ENCODE measurements at places on chromosomes 4 and X.
A peak's percentile ranks its signal among the peaks of the same experiment; 100 is the strongest.

DNA sequence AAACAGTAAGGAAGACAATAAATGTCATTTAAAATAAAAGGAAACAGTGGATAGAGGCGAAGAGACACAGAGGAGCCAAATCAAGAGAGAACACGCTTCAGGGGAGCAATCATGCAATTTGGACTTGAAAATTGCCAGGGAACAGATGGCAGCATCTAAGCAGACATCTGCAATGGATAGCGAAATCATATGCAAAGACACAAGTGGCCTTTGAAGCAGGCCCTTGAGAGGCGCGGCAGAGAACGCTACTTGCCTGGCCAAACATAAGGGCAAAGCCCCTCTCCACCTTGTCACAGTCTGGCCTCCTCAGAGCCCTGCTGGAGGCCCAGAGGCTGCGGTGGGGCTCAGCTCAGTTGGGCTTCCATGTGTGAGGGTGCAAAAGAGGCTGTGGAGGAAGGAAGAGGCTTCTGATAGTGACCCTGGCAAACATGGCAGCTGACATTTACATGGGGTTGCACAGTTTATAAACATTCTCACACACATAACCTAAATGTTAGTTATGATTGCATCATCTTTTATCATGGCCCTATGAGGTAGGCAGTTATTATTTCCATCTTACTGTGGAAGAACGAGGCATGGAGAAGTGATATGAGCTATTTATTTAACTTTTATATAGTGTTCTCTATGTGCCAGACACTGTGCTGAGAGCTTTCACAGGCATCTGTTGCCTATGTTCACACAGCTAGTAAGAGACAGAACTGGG lies 18.3 kb downstream of the ADGRG4 start:
- DNase-seq = no peak

- no peak for DNase-seq
These were observed 413.1 kb downstream of the GBA3 start for GRCh38 chr4:23105759-23106370.

- no peak for DNase-seq
These were observed 38.7 kb upstream of the GRID2 start for GRCh38 chr4:92265021-92265420.

DNA sequence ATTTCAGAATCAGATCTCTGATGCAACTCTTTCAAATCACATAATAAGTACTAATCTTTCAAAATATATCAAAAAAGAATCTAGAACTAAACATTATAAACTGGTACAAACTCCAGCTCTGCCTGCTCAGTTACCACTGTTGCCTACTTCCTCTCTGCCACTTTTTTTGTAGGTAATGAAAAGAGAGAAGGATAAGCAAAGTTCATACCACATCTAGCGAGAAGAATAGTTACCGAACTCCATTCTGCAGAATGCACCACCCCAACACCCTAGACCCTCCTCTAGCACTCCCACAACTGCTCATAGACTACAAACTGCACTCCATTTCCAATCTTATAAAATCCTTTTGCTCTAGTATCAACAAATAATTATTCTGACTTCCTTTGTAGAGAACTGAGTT lies 19.7 kb upstream of the LRBA start:
- DNase-seq = no peak

GRCh38 chrX:68292471-68292870 lies 140.8 kb downstream of the OPHN1 start:
- DNase-seq = no peak

- DNase-seq = no peak
These were observed 12.2 kb upstream of the HERC6 start for GRCh38 chr4:88366460-88366859.

DNA sequence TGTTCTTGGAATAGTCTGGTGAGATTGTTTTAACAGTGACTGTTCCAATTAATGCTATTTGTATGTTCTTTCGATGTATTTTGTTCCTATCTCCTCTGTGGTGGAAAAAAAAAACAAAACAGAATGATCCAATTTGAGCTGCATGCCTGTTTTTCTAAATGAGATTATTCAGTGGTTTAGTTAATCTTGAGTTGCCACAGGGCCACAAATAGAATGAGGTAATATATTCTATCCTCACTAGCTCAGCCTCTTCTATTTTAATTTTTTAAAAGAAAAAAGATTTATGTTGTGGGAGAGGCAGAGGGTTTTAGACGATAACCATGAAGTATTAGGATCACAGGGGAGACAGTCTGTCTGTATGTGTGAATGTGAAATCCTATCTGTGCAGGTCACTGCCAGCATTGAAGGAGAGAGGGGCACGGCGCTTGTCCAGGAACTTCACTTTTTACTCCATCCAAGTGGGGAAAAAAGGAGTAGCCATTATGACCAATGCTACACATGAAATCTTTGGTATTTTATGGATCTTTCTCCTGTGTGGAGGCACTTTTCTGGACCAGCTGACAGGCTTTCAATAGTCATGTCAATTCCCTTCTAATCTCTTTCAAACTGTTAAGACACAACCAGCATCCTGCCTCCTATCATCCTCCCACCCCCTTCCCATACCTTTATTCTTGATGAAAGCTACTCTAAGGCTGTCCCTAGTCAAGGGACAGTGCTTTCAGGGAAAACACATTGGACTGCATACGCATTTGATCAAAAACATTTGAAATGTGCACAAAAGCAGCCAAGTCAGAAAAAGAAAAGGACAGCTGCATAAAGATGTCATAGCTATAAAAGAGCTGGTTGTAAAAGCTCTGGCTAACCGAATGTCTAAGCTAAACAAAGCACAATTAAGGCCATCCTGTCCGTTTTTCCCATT lies 1063.8 kb upstream of the INTU start:
- DNase-seq = no peak

DNA sequence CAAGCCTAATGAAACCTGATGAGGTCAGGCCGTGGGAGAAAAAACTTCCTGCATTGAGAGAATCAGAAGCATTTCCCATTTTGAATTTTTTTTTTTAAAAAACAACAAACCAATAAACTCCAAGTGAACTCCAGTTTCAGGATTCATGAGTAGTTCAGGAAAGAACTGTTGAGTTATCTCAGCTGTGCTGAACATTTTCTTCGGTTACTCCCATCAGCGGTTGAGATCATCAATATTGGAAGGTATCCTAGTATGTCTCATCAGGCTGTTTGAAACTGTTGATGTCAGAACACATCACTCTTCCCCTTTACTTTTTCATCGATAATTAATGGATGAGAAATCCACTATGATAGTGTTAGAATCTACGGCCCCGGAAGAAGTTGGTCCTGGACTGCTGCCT lies 82.4 kb upstream of the ADGRG2 start:
- DNase-seq = no peak

GRCh38 chrX:132591719-132592275 lies 103.0 kb upstream of the MBNL3 start:
- DNase-seq = no peak

- no peak for DNase-seq
These were observed 255.6 kb downstream of the DHX15 start for GRCh38 chr4:24328711-24329110.

DNA sequence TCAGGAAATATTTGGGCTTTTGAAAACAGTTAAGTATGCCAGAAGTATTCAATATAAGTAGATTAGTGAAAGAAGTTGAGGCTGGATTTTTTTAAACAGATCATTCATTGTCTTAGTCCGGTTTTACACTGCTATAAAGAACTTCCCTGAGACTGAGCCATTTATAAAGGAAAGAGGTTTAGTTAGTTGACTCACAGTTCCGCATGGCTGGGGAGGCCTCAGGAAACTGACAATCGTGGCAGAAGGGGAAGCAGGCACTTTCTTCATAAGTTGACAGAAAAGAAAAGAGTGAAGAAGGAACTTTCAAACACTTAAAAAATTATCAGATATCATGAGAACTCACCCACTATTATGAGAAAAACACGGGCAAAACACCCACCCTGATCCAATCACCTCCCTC lies 31.1 kb upstream of the CYLC1 start:
- no peak for DNase-seq

- DNase-seq = no peak
These were observed 311.1 kb downstream of the INPP4B start for GRCh38 chr4:142535009-142535408.

DNA sequence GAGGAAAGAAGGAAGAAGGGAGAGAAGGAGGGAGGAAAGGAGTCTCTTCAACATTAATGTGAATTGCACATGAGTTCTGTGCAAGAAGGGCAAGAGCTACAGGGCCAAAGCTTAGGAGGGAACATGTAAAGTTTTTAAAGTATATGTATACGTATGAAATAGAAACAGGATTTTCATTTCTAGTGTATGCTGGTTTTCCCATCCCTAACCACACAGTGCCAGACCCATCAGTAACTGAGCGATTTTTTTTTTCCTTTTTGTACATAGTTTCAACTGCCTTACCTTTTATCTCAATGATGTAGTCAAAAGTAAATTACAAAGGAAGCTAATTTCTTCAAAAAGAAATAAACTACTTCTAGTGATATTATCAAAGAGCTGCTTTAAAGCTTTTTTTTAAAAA lies 157.6 kb downstream of the SH3KBP1 start:
- DNase-seq = no peak

GRCh38 chrX:75522565-75523431 lies at the start of gene ZDHHC15:
ZDHHC15 (minus strand) TSS chrX:75523037; CDS start chrX:75523024, 13 bp downstream.
- DNase-seq = peak; percentile 59

DNA sequence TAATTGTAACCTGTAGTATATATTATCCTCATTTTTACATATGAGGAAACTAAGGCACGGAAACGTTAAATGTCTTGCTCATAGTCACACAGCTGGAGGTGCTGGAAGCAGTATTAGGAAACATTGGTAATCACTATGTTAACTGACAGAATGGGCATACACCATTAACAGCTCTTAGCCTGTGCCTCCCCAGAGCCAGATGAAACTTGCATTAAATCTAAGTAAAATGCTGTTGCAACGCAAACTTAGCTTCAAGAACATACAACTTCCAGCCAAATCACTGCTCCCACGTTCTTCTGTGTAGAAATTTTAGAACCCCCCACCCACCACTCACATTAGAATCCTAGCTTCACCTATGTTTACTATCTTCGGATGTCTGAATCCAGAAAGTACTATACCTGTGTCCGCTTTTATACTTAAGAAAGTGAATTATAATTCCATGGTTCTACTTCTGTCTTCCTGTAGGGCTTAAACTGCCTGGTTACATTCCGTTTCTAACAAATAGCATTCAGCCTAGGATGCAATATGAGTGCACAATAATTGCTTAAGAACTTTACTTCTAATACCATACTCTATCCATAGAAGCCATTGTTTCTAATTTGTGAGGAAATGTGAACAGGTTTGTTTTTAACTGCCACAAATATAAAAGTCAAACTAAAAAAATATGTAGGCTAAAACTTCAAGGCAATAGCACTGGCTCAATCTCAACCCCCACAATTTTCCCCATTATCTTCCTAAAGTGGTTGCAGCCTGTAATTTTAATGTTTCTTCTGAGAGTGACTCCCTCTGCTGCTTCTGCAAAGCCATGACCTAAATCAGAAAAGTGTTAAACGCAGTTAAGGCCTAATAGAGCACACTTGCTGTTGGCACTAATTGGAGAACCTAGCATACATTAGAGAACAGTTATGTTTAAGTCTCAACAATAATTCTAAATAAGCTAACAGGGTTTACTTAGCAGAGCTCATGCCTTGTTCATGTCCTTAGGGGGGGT lies 4.4 kb downstream of the UNC5C start:
- no peak for DNase-seq

- DNase-seq = no peak
These were observed 548.7 kb downstream of the SPRY1 start for GRCh38 chr4:123945301-123945700.

- no peak for DNase-seq
These were observed 96.8 kb upstream of the FAT1 start for GRCh38 chr4:186820391-186820891.

DNA sequence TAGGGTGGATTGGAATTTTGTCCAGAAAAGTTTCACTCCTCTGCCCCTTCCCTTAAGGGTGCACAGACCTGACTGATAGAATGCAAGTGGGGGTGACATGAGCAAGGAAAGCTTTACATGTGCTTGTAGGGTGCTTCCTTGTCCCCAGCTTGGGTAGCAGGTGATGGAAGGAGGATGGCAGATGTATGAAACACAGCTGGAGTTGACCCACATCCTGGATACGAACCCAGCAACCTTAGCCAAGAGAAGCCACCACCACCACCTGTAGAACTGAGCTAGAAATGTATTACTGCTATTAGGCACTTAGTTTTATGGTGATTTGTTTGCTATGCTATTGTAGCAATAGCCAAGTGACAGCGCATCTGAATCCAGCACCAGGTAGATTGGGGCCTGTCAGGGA lies 227.4 kb downstream of the HS3ST1 start:
- DNase-seq = no peak

GRCh38 chrX:6129195-6129594 lies 99.5 kb downstream of the NLGN4X start:
- no peak for DNase-seq

DNA sequence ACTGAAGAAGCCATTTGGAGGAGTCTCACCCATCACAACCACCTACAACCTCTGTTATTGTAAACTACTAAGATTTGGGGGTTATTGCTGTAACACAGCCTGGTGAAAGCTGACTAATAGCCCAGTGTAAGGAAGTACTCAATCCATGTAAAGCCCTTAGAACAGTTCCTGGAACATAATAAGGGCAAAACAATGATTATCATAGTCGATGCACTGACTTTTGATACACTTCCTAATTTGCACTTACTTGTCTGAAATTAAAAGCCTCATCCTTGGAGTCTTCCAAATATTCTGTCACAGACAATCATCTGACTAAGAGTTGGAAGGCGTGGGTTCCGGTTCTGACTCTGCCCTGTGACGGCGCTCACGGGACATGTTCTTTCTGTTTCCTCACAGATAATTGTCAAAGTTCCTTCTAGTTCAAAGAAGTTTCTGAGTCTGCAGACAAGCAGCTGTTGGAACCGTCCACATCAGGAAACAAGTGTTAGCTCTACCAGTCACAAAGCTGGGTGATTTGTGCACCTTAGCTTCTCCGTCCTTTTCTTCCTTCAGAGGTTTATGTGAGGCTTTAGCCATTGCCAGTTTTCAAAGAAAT lies 33.4 kb upstream of the RASGEF1B start:
- peak; percentile 77 for DNase-seq

DNA sequence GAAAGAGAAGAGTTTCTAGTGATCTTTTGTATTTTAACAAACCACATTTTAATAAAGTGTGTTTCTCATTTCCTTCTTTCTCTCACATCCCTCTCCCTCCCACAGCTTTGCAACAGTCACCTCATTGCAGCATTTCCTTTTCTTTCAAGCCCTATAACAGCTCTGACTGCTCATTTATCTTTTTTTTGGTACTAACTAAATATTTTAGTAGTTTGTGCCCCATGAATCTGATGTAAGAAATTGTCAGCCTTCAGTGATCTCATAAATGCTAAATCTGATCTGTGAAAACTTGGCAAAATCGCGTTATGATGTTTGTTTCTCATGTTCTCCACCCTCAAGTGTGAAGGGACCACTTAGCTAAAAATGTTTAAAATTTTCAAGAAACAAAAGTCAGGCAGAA lies 258.5 kb upstream of the SLIT2 start:
- DNase-seq = no peak

- DNase-seq = no peak
These were observed 57.8 kb downstream of the GPRIN3 start for GRCh38 chr4:89249716-89250361.

- no peak for DNase-seq
These were observed 96.1 kb downstream of the ARHGAP24 start for GRCh38 chr4:85571008-85571407.

- no peak for DNase-seq
These were observed 98.0 kb downstream of the RELL1 start for GRCh38 chr4:37588150-37588549.
